AG20443 (cell line): ENCODE measurements at places on chromosomes 11 and 22.

- no peak for DNase-seq
Measured at GRCh38 chr11:95443386-95443785, 212.4 kb upstream of the SESN3 start.

DNA sequence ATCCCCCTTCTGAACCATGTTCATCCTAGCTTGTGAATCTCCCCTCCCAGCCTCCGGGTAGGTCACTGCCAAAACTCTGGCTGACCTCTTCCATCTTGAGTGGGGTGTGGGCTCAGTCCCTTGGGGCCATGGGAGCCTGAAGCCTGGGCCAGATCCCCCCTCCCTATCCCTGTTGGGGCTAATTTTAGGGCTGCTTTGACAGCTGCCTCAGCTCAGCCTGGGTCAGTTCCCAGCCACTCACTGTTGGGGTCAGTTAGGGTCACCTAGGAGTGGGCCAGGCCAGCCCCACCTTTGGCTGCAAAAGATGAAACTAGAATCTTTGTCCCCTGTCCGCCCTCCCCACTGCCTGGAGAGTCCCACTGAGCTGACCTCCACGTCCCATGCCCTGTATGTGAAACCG is 29.8 kb upstream of the P2RY2 start:
- no peak for DNase-seq

DNA sequence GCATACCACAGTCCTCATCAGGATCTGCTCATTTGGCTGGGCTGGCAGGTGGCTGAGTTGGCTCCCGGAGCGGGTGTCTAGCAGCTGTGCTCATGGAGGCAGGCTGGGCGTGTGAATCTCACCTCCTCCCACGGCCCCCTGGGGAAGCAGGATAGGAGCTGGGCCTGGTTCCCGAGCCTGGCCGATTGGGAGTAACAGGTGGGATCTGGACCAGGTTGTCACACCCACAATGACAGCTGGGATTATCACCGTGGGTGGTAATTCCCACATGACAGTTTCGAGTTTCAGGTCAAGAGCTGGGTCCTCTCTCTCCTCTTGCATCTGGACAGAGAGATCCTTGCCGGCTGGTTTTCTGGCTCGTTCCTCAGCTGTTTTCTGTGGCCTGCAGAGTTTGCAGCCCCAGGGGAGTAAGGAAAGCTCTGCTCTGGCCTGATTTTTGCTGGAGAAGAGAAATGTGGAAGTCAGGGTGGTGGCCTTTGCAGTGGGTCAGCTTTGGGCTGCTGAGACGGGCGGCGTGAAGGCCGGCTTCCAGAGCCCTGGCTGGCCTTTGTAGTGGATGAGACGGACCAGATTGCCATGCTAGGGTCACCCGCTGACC is 57.0 kb downstream of the BCR start:
- DNase-seq: no peak

DNA sequence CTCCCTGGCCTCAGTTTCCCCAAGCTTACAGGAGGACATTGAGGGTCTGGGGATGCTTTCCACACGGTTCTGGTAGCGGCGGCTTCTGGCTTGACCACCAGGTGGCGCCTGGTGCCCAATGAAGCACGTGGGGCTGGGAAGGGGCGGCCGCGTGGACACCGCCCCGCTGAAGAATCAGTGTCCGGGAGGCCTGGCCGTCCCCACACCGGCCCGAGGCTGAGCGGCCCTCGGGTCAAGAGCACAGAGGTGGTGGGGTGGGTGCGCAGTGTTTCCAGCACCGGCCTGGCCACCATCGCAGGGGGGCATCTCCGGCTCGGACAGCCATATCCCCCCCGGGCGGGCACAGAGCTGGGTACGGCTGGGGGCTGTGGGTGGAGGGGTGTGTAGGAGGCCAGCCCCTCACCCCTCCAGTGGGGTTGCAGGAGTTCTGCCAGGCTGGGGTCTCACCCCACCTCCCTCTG is 27.8 kb upstream of the PPARA start:
- peak; percentile 89 for DNase-seq

DNA sequence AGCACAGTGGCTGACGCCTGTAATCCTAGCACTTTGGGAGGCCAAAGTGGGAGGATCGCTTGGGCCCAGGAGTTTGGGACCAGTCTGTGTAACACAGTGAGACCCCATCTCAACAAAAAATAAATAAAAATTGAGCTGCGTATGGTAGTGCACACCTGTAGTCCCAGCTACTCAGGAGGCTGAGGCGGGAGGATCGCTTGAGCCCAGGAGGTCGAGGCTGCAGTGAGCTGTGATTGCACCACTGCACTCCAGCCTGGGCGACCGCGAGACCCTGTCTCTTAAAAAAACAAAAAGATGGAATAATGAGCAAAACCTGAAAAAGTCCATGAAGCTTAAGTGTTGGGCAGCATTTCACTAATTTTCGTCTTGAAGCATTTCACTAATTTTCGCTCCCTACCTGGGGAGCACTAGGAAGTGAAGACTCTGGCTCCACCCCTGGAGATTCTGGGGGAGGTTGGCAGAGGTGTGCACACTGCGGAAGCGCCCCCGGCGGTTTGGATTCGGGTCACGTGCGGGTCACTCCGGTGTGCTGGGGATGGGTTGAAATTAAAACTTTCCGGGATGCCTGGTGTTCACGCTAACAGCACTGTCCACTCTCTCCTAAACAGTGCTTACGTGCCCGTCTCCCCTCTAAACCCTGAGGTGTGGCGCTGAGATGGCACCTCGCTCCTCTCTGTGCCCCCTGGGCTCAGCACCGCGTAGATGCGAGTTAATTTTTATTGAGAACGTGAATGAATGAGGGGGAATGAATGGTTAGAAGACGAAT is 906 bp upstream of the NAA40 start:
- no peak for DNase-seq

- peak; percentile 35 for DNase-seq
Measured at GRCh38 chr11:46489656-46490560, 98.3 kb upstream of the CHRM4 start.

GRCh38 chr11:120517801-120518291 is 6.3 kb downstream of the GRIK4 start:
- DNase-seq: no peak

DNA sequence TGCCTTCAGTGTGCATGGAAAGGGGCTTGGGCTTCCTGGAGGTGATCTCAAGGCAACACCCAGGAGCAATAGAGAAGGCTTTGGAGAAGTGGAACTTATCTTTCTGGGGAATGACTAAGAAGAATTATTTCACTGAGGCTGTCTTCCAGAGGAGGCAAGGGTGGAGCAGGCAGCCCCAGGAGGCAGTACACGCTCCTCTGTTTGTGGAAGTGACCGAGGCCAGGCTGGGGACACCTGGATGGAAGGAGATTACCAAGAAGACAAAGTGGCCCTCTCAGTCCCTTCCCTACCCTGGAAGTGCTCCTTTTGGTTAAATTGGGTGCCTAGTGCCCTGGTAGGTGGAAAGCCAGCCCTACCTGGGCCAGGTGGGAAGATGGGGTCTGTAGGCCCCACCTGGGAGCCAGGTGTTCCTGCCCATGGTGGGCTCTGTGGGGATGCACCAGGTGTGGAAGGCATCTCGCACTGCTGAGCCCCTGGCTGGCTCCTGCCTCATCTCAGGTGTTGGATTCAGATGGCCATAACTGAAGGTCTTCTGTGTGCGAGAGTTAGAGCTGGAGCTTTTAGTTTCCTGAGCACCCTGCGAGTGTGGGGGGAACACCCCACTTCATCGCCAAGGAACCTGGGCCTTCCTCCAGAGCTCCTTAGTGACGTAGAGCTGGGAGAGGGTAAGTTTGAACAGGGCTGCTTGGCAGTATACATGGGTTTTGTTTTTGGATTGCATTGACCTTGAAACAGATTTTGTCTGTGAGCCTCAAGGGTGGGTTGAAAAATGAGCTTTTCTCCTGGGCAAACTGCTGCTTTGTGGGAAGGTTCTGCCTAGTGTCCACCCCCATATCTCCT is 46.1 kb downstream of the MICAL2 start:
- no peak for DNase-seq

DNA sequence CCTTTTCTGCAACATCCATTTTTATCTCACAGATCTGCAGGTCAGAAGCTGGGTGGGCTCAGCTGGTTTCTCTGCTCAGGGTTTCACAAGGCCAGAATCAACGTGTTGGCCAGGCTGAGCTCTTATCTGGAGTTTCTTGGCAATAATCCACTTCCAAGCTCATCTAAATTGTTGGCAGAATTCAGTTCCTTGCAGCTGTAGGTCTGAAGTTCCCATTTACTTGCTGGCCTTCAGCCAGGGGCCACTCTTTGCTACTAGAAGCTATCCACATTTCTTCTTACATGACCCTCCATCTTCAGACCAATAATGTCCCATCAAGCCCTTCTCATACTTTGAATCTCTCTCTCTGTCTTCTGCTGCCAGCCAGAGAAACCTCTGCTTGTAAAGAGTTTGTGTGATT is 103.5 kb downstream of the WNT11 start:
- DNase-seq: no peak

- no peak for DNase-seq
Measured at GRCh38 chr11:20739577-20739976, 70.2 kb downstream of the NELL1 start.

GRCh38 chr22:34609646-34610045 is 456.3 kb upstream of the ISX start:
- no peak for DNase-seq

- DNase-seq: no peak
Measured at GRCh38 chr11:113951537-113951936, 23.4 kb upstream of the HTR3A start.

DNA sequence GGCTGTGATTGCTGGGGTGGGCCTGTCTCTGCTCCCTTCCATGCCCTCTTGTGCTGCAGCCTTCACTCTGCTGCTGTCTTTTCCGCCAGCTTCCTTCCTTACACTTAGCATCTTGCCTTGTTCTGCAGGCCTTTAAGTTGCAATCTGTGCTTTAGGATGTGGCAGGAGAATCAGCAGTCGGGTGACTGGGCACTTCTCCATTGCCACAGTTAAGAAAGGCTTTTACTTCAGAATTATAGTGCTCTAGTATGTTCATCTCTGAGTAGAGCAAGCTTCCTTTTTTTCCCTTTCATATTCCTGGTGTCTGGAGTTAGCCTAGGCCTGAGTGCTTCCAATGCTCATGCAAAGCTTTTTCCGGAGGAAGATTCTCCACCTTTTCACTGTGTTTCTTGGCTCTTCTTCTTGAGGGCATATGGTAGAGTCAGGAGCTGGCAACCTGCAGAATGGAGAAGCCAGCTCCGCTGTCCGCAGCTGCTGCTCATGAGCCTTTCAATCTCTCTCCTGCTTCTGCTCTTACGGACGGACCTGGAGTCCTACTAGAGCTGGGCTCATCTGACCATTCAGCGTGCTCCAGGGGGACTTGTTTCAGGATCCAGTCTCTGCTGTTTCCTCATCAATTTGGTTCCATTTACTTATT is 20.2 kb downstream of the PPP6R2 start:
- no peak for DNase-seq

DNA sequence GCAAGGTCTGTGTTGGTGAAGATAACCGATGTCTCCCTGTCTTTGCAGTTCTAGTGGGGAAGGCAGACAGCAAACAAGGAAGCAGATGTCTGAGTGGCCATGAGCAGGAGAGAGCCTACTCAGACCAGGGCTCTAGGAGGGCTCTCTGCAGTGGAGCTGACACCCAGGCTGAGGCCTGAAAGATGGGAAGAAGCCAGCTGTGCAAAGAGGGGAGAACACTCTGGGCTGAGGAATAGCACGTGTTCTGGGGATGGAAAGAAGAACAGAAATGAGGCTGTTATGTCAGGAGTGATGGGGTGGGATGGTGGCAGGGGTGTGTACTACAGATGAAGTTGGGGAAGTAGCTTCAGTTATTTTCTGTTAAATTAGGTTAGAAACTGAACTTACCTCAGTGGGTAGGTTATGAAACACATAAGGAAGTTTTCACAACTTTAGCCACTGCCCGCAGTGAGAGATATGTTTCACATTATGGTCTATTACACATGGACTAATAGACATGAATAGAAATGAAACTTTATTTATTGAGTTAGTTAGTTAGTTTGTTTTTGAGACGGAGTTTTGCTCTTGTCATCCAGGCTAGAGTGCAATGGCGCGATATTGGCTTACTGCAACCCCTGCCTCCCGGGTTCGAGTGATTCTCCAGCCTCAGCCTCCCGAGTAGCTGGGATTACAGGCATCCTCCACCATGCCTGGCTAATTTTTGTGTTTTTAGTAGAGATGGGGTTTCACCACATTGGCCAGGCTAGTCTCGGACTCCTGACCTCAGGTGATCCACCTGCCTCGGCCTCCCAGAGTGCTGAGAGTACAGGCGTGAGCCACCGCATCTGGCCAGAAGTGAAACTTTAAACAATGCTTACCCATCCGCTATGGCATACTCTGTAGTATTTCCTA is 7.8 kb downstream of the DCPS start:
- DNase-seq: no peak

DNA sequence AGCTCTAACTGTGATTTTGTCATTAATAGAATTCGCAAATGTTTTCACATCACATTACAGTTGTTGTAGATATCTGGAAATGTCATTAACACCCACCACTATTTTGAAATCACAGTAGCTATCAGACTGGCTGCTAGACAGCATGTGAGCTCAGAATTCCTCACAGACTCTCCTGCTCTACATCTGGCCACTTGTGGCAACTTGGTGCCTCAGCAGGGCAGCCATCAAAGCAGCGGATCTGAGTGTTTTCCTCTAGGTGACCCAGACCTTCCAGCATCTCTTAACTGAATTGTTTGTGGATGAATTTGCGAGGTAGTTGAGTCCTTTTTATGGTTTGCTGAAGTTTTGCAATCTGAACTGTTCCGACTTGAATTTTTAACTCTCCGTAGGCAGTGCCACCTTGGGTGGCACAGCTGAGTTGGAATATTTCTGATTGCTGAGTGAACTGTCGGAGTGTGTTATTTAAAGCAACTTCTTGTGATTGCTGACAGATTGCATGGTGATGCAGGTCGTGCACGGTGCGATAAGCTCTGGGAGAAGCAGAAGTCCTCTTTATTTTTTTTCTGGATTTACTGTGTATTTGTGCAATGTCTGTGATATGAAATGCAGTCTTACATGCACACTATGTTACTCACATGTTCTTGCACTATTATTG is 114.0 kb upstream of the PLET1 start:
- DNase-seq: no peak

GRCh38 chr11:69644962-69645675 is 4.2 kb downstream of the CCND1 start:
- DNase-seq: no peak

- no peak for DNase-seq
Measured at GRCh38 chr11:65321828-65322485, 7.3 kb downstream of the CDC42EP2 start.

DNA sequence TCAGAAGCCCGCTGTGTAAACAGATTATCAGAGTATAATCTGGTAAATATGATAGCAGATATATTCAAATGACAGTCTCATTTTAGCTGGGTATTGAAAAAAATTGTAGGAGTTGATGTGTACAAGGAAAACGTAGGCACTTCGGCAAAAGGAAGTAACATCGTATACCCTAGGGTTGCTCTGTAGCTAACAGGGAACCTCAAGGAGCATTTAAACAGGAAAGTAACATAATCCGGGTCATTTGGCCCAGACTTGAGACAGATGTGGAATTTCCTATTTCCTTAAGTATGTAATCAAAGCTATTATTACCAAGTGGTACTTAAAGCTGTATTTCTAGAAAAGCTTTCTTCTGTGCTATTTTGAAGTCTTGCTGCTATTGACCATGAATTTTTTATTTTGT is 215.6 kb downstream of the DDX10 start:
- no peak for DNase-seq
